ENCODE measurements at places on chromosomes 13 and 19. TPM values are rescaled to one million over a fixed set of nuclear protein-coding genes. Genes with fewer than 3 reads are reported as not detected.

GRCh38 chr19:35090506-35091214 lies 25.0 kb upstream of the FXYD3 start:
- peak; percentile 75 for DNase-seq
- H3K4me1 ChIP-seq, result peaks cover 4% of the 10 kb centered on the region
- H3K27me3 ChIP-seq, result no peaks in the 10 kb centered on the region
- H3K27ac ChIP-seq, result no peak overlapping the region

GRCh38 chr19:34431681-34432402 lies 3.7 kb downstream of the UBA2 start:
- no peak overlapping the region for H3K27ac ChIP-seq
- DNase-seq, result no peak

DNA sequence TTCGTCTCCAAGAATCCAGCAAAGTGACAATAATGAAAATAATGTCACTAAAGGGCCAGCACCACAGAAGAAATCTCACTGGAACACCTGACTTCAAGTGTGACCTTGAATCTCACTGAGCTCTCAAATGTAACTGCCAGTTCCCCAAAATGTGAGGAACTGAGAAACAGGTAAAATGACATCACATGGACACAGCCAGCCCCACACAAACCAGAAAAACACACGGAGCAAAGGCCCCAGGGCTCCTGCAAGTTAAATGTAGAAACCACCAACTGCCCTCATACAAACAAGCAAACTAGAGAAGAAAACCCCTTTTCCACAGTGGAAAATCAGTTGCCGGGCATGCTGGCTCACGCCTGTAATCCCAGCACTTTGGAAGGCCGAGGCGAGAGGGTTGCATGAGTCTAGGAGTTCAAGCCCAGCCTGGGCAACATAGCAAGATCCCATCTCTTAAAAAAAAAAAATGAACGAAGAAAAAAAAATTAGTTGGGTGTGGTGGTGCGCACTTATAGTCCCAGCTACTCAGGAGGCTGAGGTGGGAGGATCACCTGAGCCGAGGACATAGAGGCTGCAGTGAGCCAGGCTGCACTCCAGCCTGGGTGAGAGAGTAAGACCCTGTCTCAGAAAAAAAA lies 8.7 kb upstream of the KANK2 start:
- no peak overlapping the region for H3K4me3 ChIP-seq
- DNase-seq, result no peak
- no peaks in the 10 kb centered on the region for H3K27me3 ChIP-seq
- peaks cover 20% of the 10 kb centered on the region for H3K4me1 ChIP-seq
- H3K27ac ChIP-seq, result no peak overlapping the region

Gene TGFBR3L
- total RNA-seq, result 0.29 TPM

Gene PDE4A
- total RNA-seq, result 21.6 TPM

Gene LILRB3
- 90.8 TPM for total RNA-seq

Measured in left lung (tissue), 14 donors.